Chondrocyte (in vitro differentiated cells): ENCODE measurements at places on chromosomes 7 and 10. TPM values are rescaled to one million over a fixed set of nuclear protein-coding genes. Genes with fewer than 3 reads are reported as not detected.

The SORCS3 gene
- not detected in 3 replicates for total RNA-seq

DNA sequence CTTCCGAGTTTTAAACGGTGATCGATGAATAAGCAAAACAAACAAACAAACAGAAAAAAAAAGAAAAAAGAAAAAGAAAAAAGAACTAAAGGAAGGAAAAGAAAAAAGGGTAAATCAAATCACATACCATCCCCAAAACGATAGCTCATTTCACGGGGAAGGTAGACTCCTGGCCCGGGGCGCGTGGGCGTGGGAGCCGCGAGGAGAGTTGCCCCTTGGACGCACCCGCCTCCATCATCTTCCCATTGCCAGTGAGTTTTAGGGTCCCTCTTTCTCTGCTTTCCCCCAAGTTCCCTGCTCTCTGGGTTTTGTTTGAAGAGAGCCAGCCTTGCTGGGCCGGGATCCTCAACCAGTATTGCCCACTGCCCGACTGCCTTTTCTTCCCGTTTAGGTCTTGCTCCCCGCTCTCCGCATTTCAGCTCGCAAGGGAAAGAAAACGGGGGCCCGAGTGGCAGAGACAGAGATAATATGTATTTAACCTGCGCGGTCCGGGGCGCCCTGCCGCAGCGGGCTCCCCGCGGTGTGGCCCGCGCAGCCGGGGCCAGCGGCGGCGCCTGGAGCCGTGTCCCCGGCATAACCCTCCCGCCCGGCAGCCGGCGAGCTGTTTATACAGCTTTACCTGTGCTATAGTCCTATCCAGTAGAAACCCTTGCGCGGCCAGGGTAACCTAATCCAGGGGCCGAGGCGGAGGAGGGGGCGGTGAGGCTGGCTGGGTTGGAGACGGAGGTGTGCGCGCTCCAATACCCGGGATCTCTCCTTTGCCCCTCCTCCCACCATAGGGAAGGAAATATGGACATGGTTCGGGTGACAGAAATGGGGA lies 5.2 kb upstream of the GATA3 start:
- no peak for DNase-seq

The ZNF804B gene
- not detected in 3 replicates for total RNA-seq

- no peak for DNase-seq
These were observed 61.1 kb downstream of the VPS50 start for GRCh38 chr7:93293229-93293628.

- DNase-seq = no peak
These were observed 2.0 kb downstream of the MUC12 start for GRCh38 chr7:100971111-100972001.

DNA sequence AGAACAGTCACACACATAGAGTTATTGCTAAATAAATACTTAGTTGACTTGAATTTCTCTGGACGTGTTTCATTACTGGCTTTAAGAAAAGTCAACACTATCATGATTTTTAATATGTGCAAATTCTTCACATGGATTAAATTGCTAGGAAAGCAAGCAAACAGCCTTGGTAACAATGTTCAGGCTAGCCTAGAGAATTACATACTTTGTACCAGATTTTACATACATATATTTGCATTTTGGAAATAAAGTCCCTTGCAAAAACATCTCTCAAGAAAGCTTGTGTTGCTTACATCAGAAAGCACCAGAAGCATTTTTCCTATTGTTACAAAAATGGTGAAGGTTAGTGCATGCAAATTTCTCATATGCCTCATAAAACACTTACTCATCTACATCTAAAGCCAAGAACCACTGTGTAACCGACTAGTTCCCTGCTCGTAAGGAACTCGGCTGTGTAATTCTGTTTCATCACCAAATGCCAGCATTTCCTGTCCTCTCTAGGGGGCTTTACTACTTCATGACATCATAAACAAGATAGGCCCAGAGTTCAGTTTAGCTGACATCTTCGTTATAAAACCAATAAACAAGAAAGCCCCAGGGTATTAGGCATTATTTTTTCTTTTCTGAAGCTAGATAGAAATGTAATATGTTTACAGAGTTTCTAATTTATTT lies 87.8 kb downstream of the CFAP58 start:
- no peak for DNase-seq

GRCh38 chr10:93615576-93616235 lies 3.4 kb downstream of the PDE6C start:
- no peak for DNase-seq

The PRF1 gene
- not detected in 3 replicates for total RNA-seq

DNA sequence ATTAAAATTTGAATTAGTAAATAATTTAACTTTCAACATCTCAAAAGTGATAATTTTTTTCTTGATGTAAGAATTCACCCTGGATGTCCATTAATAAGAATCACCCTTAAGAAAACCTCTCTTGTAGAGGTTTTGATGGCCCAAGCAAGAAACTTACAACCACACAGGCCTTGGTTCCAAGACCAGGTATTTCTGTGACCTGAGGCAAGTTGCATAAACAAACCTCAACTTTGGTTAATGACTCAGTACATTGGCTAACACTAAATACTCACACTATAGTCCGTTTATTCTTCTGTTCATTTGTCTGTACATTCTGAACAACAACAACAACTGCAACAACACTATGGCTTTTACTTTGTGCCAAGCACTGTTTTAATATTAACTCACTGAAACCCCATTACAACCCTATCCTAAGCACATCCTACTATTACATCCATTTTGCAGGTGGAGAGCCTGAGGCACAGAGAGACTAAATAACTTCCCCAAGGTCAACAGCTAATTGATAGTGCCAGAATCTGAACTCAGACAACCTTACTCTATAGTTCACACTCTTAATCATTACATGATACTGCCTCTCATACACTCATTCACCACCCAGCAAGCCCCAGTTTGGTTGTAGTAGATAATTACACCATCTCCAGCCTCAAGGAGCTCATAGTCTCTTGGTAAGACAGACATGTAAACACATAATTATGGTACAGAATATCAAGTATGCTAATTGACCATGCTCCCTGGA lies 6.6 kb downstream of the ANK3 start:
- DNase-seq = no peak

The SEMA4G gene
- total RNA-seq = 4.8 to 8.0 TPM (median 7.9 TPM) in 3 replicates

The AZGP1 gene
- not detected in 3 replicates for total RNA-seq

- no peak for DNase-seq
These were observed 6.7 kb upstream of the ADAM12 start for GRCh38 chr10:126394948-126395347.

The ELN gene
- 8,224 to 15,554 TPM (median 15,093 TPM) in 3 replicates for total RNA-seq

DNA sequence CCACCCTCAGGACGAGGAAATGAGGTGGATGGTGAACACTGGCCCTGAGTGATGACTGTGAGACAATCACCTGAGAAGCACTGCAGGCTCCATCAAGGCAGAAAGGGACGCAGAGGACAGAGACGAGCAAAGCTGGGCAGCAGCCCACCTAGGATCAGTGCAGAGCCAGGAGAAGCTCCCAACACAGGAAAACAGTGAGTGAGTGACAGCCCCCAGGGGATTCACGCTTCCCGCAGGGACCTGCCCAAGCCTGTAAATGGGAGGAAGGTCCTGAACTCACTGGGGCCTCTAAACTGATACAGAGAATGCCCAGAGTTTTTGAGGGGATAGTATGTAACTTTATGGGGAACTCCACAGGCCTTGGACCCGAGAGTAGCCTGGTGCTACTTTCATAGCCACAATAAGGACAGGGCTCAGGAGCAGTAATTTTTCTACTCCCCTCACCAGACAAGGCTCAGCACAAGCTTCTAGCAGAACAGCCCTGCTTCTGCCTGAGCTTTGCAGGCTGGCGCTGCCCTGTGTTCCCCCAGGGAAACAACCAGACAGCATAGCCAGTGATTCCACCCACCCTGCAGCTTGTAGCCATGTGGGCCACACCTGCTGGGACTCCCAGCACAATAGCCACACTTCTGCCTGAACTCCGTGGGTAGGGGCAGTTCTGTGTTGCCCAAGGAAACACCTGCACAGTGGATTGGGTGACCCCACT lies 708.4 kb downstream of the POM121L12 start:
- DNase-seq = no peak

DNA sequence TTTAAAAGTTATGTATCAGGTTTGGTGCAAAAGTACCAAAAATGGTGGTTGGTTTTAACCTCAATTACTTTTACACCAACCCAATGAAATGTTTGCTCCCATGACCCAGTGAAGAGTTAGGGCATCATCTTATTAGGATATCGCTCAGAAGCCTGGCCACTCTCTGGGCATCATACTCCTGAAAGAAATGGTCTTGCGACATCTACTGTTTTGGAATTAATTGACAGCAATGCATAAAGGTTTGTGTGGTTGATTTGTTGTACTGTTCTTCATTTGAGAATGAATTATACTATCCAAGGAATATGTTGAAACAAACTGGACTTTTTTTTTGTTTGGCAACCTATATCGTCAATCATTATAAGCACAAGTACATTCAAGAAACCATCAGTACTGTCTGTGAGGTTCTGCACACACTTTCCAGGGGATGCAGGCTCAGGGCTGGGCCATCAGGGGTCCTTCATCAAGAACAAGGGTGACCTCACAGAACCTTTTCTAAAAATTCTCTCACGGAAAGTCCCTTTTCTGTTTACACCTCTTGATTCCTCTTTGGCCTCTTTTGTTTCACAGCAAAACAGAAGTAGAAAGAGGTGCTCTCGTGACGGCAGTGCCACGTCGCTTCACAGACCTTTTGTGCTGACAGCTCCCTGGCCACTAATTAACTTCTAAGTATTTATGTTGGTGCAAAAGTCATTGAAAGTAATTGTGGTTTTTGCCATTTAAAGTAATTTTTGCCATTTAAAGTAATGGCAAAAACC lies 117.2 kb upstream of the KLF6 start:
- no peak for DNase-seq

GRCh38 chr10:113151190-113151666 lies 201.2 kb downstream of the TCF7L2 start:
- no peak for DNase-seq

The PON3 gene
- total RNA-seq = not detected in 3 replicates

- DNase-seq = no peak
These were observed 27.2 kb upstream of the MSRB2 start for GRCh38 chr10:23067939-23068775.

The CRHR2 gene
- total RNA-seq = not detected in 3 replicates
